ENCODE measurements at places on chromosomes 4 and X. TPM values are rescaled to one million over a fixed set of nuclear protein-coding genes. Genes with fewer than 3 reads are reported as not detected.

NEXMIF gene
- total RNA-seq = 10.0 TPM

GRCh38 chr4:82050796-82051195 is 323.0 kb downstream of the HNRNPD start:
- no peaks in the 10 kb centered on the region for H3K4me1 ChIP-seq
- no peaks in the 10 kb centered on the region for H3K27me3 ChIP-seq
- no peak for DNase-seq
- no peak overlapping the region for H3K27ac ChIP-seq
- H3K4me3 ChIP-seq = no peak overlapping the region

APEX2 gene
- 6.1 TPM for total RNA-seq

GRCh38 chr4:16416601-16417000 is 190.3 kb upstream of the TAPT1 start:
- no peaks in the 10 kb centered on the region for H3K27me3 ChIP-seq
- no peak overlapping the region for H3K4me3 ChIP-seq
- no peaks in the 10 kb centered on the region for H3K4me1 ChIP-seq
- no peaks in the 10 kb centered on the region for H3K36me3 ChIP-seq
- DNase-seq = no peak

- H3K36me3 ChIP-seq = no peaks in the 10 kb centered on the region
- H3K27ac ChIP-seq = no peak overlapping the region
- no peaks in the 10 kb centered on the region for H3K4me1 ChIP-seq
Measured at GRCh38 chr4:141814499-141814898, 178.1 kb downstream of the IL15 start.

TKTL2 gene
- 0.07 TPM for total RNA-seq

GRCh38 chrX:46165866-46166265 is 379.4 kb downstream of the ZNF674 start:
- no peak for DNase-seq
- no peaks in the 10 kb centered on the region for H3K4me1 ChIP-seq
- H3K36me3 ChIP-seq = no peaks in the 10 kb centered on the region
- no peak overlapping the region for H3K27ac ChIP-seq

DNA sequence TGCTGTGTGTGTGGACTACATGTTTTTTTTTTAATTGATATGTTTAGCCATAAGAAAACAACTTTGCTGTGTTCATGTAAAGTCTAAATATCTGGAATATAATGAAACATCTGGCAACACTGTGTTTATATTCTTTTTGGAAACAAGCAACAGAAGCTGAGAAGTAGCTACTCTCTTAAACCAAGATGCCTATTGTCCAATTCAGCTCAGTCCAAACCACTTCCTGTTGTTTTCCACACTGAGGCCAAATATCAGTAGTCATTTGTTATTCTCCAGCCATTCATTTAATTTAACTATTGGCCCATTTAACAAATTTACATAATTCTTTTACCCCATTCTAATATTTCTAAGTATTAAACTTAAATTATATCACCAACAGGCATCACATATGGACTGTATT is 903.0 kb upstream of the SLIT2 start:
- no peak for DNase-seq
- no peak overlapping the region for H3K4me3 ChIP-seq
- no peaks in the 10 kb centered on the region for H3K4me1 ChIP-seq
- no peaks in the 10 kb centered on the region for H3K27me3 ChIP-seq

DNA sequence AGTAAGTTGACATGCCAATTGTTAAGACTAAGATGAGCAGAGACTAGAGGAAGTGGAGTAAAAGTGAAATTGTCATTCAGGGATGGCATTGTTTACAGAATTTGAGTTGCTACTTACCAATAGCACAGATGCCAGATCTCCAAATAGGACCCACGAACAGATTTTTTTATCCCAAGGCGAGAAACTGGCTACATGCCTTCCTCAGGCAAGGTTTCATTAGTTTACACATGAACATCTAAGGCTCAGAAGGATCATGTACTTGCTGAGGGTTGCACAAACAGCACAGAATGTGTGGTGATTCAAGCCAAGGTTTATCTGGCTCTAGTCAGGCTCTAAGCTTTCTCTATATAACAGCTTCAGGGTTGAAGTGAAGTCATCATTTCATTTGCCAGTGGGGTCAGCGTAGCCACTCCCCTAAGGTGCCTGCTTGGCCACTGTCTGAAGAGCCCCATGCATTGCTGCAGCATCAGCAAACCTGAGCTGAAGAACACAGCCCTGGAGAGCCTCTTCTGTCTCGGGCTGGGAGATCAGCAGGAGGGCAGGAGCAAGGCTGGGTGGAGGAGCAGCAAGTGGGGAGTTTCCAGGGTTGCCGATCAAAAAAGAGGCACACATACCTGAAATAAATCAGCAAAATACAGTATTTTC is 193.0 kb upstream of the LCORL start:
- no peaks in the 10 kb centered on the region for H3K4me1 ChIP-seq
- H3K27me3 ChIP-seq = no peaks in the 10 kb centered on the region
- no peak overlapping the region for H3K27ac ChIP-seq
- no peak for DNase-seq
- no peak overlapping the region for H3K4me3 ChIP-seq

ANOS1 gene
- total RNA-seq = 0.26 TPM

ZCCHC18 gene
- not detected for total RNA-seq

All from uterus (tissue), 4 donors.